ENCODE measurements at places on chromosomes 6 and 20.

DNA sequence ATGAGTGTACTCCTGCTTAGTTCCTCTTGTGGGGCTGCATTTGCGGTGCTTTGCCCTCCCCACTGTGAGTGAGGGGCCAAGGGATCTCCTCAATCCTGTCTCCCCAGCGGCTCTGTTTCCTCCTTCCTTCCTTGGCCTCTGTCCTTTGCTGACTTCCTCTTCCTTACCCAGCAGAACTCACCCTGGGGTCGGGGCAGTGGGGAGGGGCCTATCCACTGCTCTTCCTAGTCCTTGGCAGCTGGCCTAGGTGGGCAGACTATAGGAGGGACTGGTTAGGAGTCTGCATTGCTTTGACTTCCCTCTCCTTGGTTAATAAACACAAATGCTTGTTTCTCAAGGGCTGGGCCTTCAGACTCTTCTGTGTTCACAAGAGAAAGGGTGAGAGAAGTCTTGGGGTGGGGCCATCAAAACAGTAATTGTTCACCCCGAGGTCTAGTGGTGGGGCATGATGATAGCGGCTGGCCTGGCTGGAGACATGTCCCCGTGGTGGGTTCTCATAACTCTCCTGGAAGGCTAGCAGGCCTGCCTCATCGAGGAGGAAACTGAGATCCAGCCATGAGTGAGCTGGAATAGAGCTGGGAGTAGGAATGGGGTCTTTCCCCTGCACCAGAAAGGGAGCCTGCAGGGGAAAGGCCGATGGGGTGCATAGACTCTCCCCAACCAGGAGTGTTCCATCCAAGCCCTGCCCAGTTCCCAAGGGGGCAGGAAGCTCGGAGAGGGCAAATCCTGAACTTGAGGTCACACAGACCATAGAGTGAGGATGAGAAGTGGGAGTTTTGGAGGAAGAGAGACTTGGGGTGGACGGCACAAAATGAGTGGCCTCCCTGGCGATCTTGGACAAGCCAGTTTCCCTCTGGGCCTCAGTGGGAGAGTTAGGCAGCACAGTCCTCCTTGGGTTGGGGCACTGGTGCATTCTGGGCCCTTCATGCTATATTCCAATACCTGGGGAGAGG, 12.7 kb downstream of the FAM110A start:
- no peak for DNase-seq

- DNase-seq: no peak
Observed at GRCh38 chr20:14522595-14522994, 185.2 kb upstream of the FLRT3 start.

GRCh38 chr6:125791151-125791819, 525 bp downstream of the NCOA7 start:
- peak; percentile 76 for DNase-seq

DNA sequence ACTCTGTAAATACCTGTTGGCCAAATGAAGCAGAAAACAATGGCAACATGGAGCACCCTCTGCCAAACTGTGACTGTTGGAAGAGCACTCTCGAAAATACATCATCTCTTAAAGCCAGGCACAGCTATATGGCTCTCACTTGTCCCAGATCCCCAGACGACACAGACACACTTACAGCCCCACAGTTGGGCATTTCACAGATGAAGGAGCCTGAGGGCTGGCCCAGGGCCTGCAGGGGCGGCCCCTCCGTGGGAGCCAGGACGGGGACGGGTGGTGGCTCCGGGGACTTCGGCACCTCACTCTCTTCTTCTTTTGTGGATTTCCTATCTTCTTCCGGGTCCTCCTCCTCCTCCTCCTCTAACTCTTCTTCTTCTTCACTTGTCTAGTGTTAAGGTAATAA, 18.4 kb upstream of the MRPS10 start:
- DNase-seq: no peak

GRCh38 chr6:73648166-73648565, 5.6 kb downstream of the SLC17A5 start:
- peak; percentile 38 for DNase-seq

GRCh38 chr6:56393615-56394612, 146.5 kb upstream of the COL21A1 start:
- DNase-seq: no peak

GRCh38 chr20:13683833-13684232, 45.1 kb upstream of the TASP1 start:
- DNase-seq: no peak

Measured in astrocyte of the hippocampus (primary cell).